Right cardiac atrium (tissue), 5 donors: ENCODE measurements at places on chromosomes 6 and 20. TPM values are rescaled to one million over a fixed set of nuclear protein-coding genes. Genes with fewer than 3 reads are reported as not detected.

- no peak for DNase-seq
Observed at GRCh38 chr6:53100561-53100960, 35.4 kb downstream of the FBXO9 start.

GRCh38 chr20:1146957-1147356 lies 28.6 kb downstream of the PSMF1 start:
- DNase-seq = no peak

DNA sequence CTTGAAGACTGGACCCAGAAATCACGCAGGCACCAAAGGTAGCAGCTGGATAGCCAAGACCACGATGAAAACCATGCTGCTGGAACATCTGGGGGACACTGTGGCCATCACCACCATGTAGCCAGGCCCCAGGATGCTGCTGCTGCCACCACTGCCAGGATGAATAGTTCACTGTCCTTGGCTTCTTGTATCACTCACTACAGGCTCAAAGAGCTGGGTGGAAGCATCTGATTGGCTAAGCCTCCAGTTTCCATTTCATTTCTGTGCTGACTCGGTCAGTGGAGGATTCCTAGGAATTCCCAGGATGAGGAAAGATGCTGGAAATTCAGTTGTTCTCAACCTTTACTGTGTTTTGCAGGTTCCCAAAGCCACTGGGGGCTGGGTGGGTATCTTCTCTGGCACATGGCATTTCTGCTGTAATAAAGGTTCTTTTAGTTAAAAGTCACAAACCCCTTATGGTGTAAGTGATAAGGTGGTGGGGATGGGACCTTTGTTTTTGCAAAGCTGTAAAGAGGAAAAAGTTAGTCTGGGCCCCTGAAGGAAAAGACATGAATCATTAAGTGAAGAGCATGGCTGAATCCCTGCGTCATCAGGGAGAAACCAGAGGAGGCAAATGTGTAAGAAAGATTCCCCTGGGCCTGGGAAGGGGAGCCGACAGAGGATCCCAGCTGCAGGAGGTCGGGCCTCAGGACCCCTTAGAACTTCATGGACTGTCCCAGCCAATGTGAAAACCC lies 75.6 kb upstream of the RNF24 start:
- no peak for DNase-seq

GRCh38 chr6:6409397-6410030 lies 89.1 kb upstream of the F13A1 start:
- DNase-seq = no peak

- DNase-seq = no peak
Observed at GRCh38 chr6:12815884-12816600, 99.5 kb downstream of the PHACTR1 start.

Gene HLA-DOB
- total RNA-seq = 0.20 TPM

Gene RBPJL
- not detected for total RNA-seq

Gene COL21A1
- total RNA-seq = 18.5 TPM

Gene NXT1
- total RNA-seq = 8.9 TPM
